ELR (cell line): ENCODE measurements at places on chromosomes 2 and 18.
A peak's percentile ranks its signal among the peaks of the same experiment; 100 is the strongest.

GRCh38 chr18:7572822-7573221 is 5.7 kb downstream of the PTPRM start:
- DNase-seq = peak; percentile 59

DNA sequence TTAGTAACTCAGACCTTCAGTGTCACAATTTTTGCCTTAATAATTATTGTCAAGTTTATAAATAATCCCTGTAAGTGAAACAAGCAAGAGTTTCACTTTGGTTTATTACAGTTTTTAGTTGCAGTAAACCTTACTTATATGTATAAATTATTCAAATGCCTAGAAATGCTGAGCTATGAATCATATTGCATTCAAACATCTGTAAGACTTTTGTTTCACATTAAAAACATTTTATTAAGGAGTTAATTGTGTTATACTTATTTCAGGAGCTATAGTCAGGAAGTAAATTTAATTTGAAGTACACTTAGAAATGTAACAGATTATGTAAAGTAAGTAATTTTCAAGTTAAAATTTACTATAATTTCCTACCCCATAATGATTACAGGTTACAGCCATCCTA is 3.9 kb upstream of the ETAA1 start:
- peak; percentile 45 for DNase-seq

GRCh38 chr2:113697516-113697915 is 58.9 kb downstream of the SLC35F5 start:
- peak; percentile 54 for DNase-seq

GRCh38 chr2:201466050-201466675 is 14.6 kb downstream of the STRADB start:
- peak; percentile 83 for DNase-seq

DNA sequence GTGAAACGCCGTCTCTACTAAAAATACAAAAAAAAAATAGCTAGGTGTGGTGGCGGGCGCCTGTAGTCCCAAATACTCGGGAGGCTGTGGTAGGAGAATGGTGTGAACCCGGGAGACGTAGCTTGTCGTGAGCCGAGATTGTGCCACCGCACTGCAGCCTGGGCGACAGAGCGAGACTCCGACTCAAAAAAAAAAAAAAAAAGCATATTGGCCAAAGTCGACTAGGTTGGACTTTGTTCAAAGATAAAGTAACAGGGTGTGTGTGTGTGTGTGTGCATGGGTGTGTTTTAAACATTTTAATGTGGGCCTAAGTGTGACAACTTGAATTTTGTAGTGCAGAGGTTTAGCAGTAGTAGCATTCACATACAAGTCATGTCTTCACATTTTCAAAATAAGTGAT is 11.7 kb downstream of the GEMIN6 start:
- no peak for DNase-seq
